Naive B cell (primary cell): ENCODE measurements at places on chromosomes 6 and 20.

DNA sequence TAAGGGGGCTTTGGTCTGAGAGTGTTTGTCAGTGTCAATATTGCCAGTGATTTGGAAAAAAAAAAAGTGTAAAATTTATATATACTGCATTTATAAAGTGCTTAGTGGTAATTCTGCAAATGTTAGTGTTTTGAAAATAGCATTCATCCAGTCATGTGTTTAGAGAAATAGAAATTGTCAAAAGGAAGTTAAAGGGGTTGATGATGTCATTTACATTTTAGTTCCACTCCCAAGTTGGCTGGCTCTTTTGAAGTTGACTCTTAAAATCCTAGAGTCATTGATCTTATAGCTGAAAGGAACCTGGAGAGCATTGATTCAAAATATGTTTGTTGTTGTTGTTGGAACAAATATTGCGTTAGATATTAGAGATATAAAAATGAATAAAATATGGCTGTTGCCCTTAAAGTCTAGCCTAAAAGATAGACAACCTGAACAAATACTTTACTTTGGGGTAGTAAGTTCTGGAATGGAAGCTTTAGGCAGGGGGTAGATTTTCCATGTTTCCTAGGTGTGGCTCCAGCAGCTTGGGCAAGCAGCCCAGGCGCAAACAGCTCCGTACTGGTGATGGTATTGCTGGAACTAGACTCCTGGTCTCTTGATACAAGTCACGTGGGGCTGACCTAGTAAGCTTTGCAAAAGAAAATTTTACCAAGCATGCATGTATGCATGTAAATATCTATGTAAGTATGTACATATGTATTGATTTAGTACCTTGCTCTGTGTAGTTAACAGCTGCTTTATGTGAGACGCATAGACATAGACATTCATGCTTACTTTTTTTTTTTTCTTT, 46.3 kb downstream of the HIVEP1 start:
- DNase-seq, result no peak

DNA sequence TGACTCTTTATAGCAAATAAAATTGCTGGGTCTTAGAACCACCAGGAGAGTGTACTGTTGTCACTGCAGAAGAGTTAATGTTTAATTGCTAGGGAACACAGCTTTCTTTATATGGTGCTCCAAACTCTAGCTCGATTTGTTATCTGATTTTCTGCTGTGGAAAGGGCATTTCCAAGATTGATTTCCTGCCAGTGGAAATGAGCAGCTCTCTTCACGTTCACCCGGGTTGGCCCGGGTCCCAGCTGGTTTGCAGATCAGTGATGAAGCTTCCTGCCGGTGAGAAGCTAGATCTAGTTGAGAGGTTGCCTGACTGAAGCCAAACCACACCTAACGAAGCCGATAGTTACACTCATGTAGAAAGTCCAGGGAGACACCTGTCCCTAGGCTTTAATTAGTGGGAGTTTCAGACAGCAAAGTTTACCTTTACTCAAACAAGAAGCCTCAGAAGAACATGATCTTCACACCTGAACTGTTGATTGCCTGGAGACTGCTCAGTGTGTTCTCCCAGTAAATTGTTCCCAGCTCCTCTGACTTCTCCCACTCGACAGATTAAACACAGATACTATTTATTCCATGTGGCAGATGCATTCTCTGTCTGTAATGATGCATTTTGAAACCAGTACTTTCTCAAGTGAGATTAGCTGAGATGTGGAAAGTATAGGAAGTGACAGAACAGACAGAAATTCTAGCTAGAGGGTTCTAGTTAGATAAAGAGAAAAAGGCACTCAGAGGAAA, 27.8 kb downstream of the PAQR8 start:
- DNase-seq, result no peak

DNA sequence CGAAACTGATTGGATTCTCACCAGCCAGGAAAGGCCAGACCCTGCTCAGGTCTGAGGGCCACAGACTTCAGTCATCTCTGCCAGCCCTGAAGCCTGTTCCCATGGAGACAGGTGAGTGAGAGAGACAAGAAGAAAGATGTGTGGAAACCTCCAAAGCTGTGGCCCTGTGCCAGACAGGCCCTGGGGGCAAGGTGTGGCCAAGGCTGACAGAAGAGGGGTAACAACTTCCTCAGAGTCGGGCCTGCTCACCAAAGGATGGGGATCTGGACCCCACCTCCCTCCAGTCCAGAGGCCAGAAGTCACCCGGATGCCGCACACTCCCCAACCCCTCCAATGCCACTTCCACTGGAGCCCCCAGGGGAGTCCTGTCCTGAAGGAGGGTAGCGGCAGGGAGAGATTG, 73.6 kb downstream of the MDGA1 start:
- no peak for DNase-seq

- no peak for DNase-seq
Observed at GRCh38 chr6:4381381-4381780, 246.0 kb upstream of the ECI2 start.

- no peak for DNase-seq
Observed at GRCh38 chr20:14925300-14925699, 587.9 kb upstream of the FLRT3 start.

- DNase-seq, result no peak
Observed at GRCh38 chr20:11845340-11845739, 72.4 kb upstream of the BTBD3 start.

DNA sequence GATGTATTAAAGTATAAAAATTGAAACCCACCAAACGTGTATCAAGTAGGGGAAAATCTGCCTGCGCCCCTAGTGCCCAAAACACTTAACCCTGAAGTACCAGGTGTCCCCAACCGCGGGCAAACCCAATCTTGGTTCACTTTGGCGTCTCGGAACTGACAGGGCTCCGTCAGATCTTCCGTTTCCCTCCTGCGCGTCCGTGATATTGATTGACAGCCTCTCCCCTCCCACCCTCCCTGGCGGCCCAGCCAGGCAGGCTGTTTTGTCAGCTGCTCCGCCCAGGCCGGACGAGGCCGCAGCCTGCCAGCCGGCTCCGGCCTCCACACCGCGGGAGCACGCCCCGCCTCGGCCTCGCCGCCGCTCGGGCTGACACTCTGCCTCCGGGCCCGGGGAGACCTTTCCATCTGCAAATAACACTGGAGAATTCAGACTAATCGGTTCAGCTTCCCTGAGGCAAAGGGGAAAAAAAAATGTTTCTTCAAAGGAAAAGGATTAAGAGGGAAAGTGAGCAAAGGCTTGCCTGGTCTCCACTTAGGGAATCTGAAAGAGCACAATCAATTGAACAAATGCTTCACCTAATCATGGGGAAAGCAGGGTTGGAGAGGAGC, 234.9 kb upstream of the MCHR2 start:
- peak; percentile 15 for DNase-seq

DNA sequence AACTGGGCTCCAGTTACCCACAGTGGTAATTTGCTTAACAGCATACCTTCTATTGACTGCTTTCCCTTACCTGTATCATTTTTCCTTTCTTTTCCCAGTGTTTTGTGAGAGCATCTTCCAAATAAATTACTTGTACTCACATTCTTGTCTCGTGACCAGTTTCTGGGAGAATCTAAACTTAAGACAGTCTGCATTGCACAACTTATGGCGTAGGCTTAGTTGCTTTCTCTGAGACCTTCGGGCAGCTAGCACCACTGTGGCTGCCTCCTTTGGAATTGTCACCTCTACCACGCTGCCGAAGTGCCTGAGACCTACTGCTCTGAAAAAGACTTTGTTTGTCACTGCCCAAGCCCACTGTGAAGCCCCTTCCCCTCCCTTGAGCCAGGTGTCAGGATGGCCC, 188.1 kb upstream of the BMP2 start:
- no peak for DNase-seq

GRCh38 chr6:166714187-166714510, 87.1 kb upstream of the RPS6KA2 start:
- DNase-seq, result no peak

- DNase-seq, result no peak
Observed at GRCh38 chr20:57908704-57909630, 199.2 kb upstream of the PMEPA1 start.

DNA sequence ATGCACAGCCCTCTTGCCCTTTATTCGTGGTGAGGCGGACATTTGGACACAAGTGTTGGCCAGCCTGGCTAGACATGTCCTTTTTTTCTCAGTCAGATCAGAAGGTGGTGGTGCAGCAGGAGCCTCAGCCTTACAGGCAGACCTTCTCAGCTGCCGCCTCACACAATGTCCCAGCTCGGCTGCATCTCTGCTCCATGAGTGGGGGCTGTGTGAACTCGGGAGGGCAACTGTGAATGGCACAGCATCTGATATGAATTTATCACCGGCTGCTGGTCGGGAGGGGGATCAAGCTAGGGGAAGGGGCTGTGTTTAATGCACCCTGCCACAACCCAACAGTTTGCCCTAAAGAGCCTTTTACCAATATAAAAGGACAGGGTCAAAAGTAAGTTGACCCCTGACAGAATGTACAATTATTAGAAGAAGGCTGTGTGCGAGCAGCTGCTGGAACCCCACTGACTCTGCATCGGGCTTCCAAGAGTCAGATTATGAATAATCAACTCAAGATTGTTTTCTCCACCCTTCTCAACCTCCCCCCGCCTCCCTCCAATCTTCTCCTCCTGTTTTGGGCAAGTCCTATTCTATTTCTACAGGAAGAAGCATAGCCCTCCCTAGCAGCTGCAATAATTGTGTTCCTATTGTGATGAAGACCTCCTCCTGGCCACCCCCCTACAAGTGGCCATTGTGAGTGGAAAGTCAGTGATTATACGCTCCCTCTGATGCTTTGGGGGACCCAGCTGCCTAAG, 245.2 kb downstream of the PKHD1 start:
- no peak for DNase-seq

DNA sequence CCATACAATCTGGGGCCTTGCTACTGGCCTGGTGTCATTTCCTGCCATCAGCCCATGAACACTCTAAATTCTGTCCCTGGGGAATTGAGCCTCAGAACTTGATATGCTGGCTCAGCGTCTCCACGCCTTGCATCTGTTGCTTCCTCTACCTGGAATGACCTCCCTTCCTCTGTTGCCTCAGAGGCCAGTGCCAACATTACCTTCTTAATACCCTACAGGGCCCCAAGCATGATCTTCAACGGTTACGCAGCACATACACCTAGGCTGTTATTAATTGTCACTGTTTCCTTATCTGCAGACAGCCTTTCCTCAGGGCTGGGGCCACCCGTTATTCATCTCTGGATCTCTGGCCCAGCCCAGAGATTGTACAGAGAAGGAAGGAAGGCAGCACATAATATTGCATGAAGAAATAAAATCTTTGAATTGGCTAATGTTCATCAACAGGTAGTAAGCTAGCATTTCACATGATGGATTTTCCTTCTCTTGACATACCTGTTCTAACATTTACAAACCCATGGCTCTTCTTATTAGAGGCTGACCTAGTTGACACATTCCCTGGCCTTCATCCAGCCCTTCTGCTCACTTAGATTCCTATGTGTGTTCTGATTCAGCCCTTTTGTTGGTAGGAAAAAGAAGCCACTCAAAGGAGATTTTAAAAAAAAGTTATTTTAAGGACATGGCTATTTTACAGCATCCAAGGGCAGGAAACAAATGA, 8.4 kb upstream of the RNF182 start:
- DNase-seq, result no peak

DNA sequence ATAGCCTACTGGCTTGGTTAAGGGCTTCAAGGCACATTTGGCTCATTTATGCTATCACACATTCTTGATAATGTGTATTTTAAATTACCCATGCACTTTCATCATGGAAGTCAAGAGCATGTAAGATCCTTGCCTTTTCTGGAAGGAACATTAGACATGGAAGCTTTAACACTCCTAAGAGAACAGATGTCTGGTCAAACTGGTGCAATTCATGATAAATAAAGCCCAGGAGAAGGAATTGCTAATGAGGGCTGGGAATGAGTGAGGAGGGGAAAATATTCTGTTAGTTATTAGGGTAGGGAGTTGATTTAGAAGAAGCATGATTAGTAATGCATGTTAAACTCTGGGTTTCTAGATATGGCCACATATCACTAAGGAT, 688.6 kb upstream of the CITED2 start:
- DNase-seq, result no peak
